Fibroblast of skin of scalp (primary cell): ENCODE measurements at places on chromosomes 6 and 20.

DNA sequence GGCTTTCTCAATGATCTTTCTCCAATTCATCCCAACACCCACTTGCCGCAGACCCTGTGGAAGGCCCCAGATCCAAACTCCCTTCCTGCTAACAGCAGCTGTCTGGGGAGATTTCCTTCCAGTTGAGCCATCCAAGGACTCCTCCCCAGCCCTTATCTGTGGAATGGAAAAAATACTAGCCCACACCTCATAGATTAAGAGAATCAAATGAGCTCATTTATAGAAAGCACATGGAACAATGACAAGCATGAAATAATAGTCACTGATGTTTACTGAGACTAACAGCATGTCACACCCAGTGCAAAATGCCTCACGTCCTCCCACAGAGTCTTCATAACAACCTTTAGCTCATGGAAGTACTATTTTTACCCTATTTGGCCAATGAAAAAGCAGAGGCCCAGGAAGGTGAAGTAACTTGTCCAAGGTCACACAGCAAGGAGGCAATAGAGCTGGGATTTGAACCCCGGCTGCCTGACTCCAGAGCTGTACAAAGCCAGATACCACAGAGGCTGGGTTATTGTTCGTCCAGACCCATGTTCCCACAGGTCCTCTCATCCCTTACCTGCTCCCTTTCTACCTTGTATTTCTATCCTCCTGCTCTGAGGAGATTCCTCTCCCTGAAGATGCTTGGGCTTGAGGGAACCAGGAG is 23.4 kb upstream of the PTGIS start:
- peak; percentile 54 for DNase-seq

- no peak for DNase-seq
Observed at GRCh38 chr6:134303891-134304290, 14.0 kb downstream of the SGK1 start.

DNA sequence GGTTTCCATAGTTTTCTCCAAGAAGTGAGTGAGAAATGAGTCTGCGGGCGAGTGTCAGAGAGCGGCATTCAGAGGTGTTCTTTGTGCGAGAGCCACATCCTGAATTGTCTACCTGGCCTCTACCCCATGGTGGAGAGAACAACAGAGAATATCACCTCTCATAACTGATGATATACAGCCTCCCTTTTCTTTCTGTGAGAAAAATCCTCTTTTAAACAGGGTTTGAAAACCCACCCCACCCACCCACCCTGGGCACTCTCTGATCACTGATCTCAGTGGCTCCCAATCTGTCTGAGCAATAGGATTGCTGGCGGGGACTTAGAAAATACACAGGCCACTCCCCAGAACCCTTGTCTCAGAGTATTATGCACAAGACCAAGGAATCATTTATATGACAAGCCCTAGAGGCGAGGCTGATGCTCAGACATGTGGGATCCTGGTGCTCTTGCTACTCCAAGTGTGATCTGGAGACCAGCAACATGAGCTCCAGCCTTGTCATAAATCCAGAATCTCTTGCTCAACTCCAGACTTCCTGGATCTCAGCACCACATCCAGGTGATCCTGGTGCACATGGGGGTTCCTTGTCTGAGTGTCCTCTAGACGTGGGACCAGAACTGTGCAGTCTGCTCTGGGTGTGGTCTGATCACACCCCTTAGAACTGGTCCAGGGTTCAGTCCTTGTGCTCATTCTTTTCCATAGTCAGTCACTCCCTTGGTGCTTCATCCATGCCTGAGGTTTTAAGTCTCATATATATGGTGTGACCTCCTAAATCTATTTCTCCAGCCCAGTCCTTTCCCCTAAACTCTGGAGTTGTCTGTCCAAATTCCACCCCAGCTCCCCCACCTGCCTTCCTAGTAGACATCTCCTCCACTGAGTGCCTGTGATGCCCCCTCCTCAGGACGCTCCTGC is 5.3 kb downstream of the HLA-B start:
- DNase-seq, result no peak

DNA sequence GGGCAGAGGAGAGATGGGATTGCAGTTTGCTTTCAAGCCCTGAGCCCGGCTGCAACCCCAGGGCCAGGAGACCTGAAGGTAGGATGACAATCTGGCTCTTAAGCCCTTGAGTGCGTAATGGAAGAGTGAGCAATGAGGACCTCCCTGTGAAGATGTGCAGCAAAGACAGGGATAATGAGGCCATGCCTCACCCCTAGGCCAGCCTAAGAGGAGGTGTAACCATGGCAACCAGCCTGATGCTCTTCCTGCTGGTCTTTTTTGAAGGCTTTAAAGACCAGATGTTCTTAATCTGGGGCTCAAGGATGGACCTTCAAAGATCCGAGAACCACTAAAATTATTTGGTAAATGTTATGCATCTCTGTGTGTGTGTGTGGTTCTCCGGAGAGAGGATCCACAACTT is 8.2 kb downstream of the ARHGAP40 start:
- DNase-seq, result no peak

DNA sequence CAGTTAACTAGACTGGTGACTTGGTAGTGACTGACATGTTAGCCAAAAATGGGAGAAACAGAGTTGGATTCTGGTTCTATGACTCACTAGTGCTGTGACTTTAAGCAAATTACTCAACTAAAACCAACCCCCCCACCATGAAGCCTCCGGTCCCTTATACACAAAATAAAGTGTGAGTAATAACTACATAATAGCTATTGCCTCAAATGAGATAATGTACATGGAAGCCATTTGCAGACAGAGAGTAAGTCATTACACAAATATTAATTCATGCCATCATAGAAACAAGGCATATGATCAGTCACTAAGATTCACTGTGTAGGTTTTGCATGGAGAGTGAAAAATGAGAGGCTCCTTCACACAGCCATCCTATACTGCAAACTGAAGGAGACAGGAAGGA is 111.9 kb downstream of the HIVEP2 start:
- DNase-seq, result peak; percentile 96

GRCh38 chr20:18719426-18719825 is 94.2 kb upstream of the SCP2D1 start:
- peak; percentile 56 for DNase-seq

DNA sequence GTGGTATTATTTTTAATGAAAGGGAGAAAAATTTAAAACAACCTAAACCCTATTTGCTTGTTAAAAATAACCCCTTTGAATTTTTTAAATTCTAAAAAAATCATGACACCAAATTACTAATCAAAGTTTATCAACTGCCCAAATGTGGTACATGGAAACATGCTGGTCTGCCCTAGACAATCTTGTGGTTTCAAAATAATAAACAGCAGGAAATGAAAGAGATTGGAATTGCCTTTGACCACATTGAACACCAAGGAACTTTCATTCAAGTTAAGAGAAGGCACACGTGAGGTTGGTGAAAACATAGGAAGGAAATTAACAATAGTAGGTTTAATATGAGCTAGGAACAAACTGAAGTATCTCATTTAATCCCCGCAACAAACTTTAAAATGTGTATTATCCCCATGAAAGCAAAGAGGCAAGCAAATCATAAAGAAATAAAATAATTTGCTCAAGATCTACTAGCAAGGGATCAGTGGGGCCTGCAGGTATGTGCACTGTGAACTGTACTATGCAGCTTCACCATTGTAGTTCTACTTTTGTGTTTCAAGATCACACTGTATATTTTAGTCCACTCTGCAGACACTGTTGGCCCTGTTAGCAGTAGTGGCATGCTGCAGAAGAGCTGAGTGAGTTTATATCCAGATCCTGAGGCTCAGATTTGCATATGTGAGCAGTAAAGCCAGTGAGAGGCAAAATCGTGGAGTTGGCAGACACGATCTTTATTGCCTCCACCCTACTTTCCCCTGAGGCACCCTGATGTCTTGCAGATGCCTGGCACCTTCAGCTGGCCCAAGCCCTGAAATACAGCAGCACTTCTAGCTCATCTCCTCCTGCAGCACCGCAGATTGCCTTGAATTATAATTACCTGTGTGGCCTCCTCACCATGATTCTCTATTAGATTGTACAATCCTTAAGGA is 157.8 kb upstream of the TENT5A start:
- DNase-seq, result no peak

DNA sequence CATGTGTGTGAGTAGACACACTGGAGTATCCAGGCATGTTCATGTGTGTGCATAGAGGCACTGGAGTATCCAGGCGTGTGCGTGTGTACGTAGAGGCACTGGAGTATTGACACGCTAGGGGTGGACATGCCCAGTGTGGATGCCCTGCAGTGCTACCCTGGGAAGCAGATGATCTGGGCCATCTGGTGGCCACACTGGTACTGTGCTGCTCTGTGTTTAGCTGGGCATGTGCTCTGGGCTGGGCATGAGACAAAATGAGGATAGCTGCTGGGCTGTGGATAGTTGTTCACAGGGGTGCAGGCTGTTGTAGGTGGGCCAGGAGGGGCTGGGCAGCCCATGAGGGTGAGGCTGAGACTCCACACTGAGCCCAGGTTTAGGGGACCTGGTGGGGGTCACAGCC is 24.0 kb upstream of the NPBWR2 start:
- DNase-seq, result peak; percentile 23

- DNase-seq, result peak; percentile 15
Observed at GRCh38 chr6:170048615-170049256, 242.1 kb downstream of the DLL1 start.

GRCh38 chr6:32177788-32178546 is at the start of gene RNF5:
Gene RNF5 (plus strand): TSS chr6:32178405. CDS start chr6:32178512, 107 bp downstream.
- DNase-seq, result peak; percentile 100

DNA sequence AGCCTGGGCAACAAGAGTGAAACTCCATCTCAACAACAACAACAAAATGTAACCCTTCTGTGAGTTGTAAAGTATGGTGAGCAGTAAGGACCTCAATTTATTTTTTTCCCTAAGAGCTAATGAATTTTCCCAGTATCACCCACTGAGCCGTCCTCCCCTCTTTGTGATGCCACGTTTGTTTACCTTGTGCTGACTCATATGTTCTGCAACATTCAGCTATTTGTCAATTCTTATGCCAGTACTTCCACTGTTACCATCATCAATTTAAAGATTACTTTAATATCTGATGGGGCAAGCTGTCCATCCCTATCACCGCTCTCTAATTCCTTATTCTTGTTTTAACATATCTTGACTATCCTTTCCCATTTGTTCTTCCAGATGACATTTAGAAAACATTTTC is 37.5 kb downstream of the MAK start:
- DNase-seq, result no peak

- DNase-seq, result no peak
Observed at GRCh38 chr6:127345521-127345920, 2.1 kb upstream of the ECHDC1 start.

DNA sequence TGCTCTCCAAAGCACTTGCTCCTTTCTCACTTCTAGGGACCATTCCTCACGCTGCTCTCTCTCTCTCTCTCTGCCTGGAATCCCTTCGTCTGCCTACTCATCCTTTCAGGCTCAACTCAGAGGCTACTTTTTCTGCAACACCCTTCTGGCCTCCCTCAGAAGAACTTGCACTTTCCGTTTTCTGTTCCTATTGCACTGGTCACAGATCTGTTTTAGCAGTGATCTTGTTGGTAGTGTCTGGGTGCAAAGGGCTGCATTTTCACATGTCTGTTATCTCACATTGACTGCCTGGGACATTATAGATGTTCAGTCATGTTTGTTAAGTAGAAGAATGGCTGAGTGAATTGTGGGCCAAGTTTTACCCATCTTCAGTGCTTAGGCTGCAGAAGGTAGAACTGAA is 63.5 kb downstream of the RIN2 start:
- no peak for DNase-seq

DNA sequence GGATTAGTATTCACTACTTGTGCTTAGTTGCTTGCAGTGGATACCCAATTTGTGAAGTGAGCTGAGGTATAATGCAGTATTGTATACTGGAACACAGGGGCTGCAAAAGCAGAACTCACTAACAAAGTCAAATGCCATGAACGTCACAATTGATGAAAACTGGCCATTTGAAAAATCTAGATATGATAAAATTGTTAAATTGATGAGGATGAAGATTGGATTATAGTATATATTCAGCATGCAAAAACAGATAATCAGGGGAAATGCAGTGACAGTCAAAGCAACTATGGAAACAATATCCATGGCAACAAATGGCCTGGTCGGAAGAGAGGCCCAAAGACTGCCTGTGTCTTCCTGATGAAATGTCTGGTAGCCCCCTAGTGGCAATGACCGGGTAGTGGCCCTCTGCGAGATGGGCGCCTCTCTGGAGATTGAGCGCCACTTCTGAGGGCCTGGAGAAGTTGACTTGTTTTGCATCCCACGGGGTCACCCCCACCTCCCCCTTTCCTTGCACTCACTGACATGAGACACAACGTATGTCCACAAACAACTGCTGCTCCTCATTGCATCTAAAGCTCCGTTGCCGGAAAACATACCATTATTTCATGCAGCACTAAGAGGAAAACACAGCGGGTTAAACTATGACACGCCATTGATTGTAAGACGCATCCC is 43.6 kb downstream of the C6orf15 start:
- peak; percentile 81 for DNase-seq

DNA sequence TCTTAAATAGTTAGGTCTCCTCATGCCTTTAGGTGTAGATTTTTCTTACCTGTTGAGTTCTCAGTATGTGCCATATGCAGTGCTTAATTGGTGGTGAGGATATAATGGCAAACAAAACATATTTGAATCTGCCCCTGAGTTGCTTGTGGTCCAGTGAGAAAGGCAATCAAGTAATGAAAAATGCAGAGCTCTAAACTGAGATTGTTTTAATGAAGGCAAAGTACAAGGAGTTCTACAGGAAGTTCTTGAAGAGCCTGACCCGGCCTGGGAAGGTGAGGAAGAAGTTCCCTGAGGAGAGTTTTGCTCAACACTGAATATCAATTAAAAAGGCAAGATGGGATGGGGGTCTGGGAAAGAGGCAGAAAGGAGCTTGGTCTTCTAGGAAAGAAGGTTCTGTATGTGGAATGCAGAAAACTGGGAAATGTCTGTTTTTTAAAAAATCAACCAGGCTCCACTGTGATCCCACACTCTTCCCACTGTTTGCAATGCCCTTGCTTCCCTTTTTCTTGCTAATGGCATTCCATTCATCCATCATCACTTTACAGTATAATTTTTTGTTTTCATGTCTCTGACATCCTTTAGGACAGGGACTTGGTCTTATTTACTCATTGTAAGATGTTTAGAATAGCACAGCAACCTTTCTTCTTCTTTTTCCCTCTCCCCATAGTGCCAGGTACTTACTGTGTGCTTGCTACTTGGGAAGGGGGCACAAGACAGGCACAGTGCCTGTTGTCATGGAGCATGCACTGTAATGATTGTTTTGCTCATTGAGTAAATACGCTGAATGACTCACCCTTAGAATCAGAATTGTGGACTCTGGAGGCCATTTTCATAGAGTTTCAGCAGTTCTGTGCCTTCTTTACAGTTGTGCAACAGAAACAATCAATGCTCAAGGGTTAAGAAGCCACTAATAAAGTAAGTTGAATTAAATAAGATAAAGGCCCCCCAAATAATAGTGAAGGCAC is 64.3 kb downstream of the ANKS1A start:
- peak; percentile 34 for DNase-seq
